ENCODE measurements at places on chromosomes 7 and 10. TPM values are rescaled to one million over a fixed set of nuclear protein-coding genes. Genes with fewer than 3 reads are reported as not detected.

SLC12A9 gene
- 66.9 TPM for total RNA-seq

DNA sequence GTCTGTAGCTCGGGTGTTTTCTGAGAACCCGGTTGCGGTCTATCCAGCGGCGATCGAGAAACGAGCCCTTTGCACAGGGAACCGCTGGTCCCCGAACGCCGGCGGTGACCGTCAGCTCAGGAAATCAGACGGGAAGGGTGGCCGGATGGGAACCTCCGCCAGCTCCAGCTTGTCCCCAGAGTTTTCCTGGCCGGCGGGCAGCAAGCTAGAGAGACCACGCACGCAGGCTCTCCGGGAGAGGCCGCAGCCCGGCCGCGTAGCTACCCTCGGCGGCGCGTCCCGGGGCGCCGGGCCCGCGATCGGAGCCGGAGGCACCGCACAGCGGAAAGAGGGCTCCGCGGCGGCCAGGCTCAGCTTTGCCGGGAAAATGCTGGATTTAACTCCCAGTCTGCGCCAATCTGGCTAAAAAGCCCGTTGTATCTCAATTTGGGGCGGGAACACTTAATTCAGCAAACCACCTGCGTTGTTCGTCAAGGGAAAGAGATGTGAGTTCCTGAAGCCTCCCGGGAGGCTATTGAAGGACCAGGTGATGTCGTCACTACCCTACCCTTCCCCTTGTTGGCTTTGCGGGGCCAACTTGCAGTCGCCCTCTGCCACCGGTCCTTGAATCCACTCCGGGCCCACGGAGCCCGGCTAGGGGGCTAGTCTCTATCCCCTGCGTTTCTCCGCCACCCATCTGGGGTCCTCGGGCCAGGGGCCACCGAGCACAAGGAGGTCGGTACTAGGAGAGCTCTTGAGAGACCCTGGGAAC, 859 bp upstream of the CH25H start:
- DNase-seq, result peak; percentile 8
- no peaks in the 10 kb centered on the region for H3K36me3 ChIP-seq
- H3K27ac ChIP-seq, result no peak overlapping the region
- H3K4me3 ChIP-seq, result peak overlapping the region; percentile 87

GRCh38 chr10:12748186-12748585, 253.3 kb downstream of the CCDC3 start:
- H3K4me1 ChIP-seq, result no peaks in the 10 kb centered on the region
- no peak overlapping the region for H3K4me3 ChIP-seq
- H3K27ac ChIP-seq, result peak overlapping the region; percentile 18

DNA sequence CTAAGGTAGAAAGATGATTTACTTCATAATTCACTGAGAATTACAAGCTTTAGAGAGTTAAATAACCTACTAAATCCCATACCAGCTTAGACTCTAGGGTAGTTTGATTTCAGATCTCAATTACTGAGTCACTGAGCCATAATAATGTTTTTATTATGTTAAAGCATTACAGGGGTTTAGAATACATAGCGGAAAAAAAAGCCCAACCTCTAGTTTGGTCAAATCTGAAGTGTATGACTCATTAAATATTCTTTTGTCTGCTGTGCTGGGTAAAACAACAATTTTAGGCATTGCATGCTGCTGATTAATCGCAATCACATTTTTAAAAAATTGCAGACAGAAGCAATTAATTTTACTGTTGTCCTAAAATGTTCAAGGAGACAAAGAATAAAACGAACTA, 48.5 kb downstream of the MALRD1 start:
- no peak for DNase-seq
- H3K36me3 ChIP-seq, result no peaks in the 10 kb centered on the region
- no peaks in the 10 kb centered on the region for H3K4me1 ChIP-seq
- no peak overlapping the region for H3K4me3 ChIP-seq
- no peak overlapping the region for H3K27ac ChIP-seq

GRCh38 chr7:55128693-55129394, 110.0 kb downstream of the EGFR start:
- no peak for DNase-seq
- no peaks in the 10 kb centered on the region for H3K4me1 ChIP-seq
- no peak overlapping the region for H3K27ac ChIP-seq
- H3K36me3 ChIP-seq, result no peaks in the 10 kb centered on the region
- H3K27me3 ChIP-seq, result peaks cover 6% of the 10 kb centered on the region

DNA sequence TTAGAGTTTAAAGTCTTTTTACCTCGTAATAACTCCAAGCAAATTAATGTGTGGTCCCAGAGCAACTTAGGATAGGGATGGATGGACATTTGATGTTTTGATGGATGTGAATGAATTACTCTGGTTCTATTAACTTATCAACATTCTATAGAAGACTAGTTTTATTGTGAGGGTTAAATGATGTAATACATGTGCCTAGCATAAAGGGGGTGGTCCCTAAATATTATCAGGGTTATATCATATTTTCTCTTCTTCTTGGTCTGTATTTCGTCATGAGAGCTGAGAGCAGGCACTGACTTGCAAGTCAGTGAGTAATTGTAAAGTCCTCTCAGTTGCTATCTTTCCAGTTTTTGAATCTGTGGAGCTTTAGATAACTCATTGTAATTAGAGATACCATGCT, 219.3 kb downstream of the GATA3 start:
- H3K4me1 ChIP-seq, result no peaks in the 10 kb centered on the region
- H3K27ac ChIP-seq, result no peak overlapping the region
- no peaks in the 10 kb centered on the region for H3K36me3 ChIP-seq
- DNase-seq, result no peak

All from naive thymus-derived CD8-positive, alpha-beta T cell (primary cell).